Activated naive CD8-positive, alpha-beta T cell treated with anti-CD3 and anti-CD28 coated beads for 36 hours (primary cell): ENCODE measurements at places on chromosomes 7 and 10. TPM values are rescaled to one million over a fixed set of nuclear protein-coding genes. Genes with fewer than 3 reads are reported as not detected.

- DNase-seq, result no peak
These were observed 202.3 kb upstream of the LRRN3 start for GRCh38 chr7:110888641-110889040.

GRCh38 chr10:130751106-130751840, 560.2 kb downstream of the TCERG1L start:
- DNase-seq, result no peak

ARHGAP21 gene
- total RNA-seq, result 22.1 TPM

FAM25G gene
- not detected for total RNA-seq

GRCh38 chr7:22302193-22302592, 54.8 kb downstream of the RAPGEF5 start:
- no peak for DNase-seq

DNA sequence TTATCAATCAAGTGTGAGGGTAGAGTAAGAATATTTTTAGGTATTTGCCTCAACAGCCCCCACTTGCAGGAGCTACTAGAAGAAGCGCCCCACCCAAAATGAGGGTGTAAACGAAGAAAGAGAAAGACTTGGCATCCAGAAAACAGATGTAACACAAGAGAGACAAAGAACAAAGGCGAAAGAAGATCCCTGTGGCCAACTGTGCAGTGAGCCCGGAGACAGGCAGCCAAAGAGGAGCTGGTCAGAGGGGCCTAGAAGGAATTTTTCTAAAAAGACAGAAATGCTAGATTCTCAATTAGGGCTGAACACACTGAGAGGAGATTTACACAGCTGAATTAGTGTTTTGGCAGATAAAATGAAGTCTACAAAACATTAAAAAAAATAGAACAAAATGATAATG, 29.6 kb upstream of the EIF5AL1 start:
- DNase-seq, result no peak

HACD1 gene
- total RNA-seq, result 3.5 TPM

DNA sequence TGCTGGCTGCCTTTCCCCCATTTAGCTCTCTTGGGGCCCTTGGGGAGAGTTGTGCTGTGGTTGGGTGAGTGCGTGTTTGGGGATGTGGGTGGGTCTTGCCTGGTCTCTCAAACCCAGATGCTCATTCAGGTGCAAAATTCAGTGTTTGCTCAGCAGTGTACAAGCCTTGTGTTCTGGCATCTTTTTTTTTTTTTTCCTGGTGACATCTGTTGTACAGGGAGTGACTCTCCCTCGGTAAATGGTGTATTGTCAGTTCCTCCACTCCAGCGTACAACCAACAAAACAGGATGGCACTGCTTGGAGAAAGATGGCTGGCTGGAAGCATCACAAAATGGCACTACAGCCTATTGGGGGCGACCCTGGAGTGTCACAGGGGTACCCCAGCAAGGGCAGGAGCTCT, 75.5 kb downstream of the LRMDA start:
- DNase-seq, result no peak

- DNase-seq, result no peak
These were observed 94.9 kb downstream of the ZWINT start for GRCh38 chr10:56266120-56266519.

DNA sequence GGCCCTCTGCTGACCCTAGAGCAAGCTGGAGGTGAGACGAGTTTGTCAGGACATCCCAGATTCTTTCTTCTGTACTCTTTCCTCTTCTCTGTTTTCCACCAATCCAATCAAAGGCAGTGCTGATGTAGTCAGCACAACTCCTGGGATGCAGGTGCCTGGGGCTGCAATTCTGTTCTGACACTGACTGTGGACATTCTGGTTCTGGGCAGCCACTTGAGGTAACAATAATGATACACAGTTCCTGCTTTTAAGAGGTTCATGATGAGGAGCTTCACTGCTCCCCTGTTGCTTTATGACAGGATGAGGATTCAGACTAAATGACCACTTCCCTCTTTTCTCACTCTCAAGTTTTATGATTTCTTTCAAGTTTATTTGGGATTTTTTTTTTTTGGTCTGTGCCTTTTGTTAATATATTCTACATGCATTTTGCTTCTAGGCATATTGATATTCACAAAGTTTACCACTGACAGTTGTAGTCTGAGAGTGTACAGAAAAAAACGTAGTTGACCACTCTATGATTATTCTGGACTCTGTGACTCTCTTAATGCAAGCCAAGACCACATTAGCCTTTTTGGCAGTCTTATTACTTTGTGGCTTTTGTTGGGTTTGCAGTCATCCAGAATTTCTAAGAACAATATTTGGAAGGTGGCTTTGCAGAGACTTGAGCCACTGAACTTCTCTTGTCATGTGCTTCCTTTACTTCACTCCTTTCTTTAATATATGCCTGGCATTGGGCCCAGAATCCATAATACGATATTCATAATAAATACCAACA, 247.6 kb downstream of the AUTS2 start:
- DNase-seq, result no peak

DNA sequence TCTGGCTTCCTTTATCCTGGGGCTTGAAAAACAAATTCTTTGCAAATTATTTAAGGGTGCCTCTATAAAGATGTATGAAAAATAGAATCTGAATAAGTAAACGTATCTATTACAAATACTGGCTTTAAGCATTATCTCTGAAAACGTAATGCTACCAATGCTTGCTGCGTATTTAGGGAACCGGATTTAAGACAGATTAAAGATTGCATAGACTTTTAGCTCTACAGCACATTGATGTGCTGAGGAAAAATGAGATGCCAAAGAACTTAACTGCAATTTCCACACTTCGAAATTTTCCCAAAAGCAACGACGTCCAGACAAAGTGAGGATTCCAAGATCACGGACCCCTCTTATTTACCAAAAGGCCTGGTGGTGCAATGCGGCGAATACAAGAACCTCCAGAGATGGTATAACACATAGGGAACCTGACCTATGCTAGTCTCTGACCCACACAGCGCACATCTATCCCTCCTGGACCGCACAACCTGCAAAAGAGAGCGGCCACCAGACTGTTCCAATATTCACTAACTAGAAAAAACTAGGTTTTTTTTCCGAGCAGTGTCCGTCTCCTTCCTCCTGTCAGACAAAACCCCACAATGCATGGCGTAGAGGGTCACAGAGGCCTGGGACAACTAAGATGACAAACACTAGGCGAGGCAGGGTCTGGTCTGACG, 34.3 kb upstream of the PHF14 start:
- peak; percentile 1 for DNase-seq

GRCh38 chr10:77004917-77005564, 632.6 kb downstream of the KCNMA1 start:
- no peak for DNase-seq

AP1S1 gene
- total RNA-seq, result 38.4 TPM

RSU1 gene
- 59.5 TPM for total RNA-seq

UBN2 gene
- total RNA-seq, result 8.8 TPM

DNA sequence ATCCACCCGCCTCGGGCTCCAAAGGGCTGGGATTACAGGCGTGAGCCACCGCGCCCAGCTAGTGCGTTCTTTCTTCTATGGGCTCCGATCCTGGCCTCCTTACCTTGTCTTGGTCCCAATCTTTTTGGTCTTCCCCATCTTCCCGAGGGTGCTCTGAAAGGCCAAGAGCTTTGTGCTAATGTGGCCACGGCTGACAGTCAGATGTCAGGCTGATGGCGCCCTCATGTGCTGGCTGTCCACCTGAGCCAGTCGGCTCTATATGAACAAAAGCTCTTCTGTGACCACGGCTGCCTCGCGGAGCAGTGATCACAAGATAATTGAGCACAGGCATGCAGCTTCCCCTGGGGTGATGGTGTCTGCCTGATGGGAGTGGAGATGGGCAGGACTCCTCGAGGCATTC, 11.0 kb upstream of the AHCYL2 start:
- DNase-seq, result no peak

GRCh38 chr7:74006032-74006431, 21.9 kb upstream of the ELN start:
- DNase-seq, result no peak

HABP2 gene
- not detected for total RNA-seq
